ENCODE measurements at places on chromosomes 13 and 19.

GRCh38 chr19:28656644-28657043, 556.3 kb downstream of the UQCRFS1 start:
- DNase-seq, result no peak

- DNase-seq, result no peak
Observed at GRCh38 chr19:55251341-55252081, 7.3 kb downstream of the PPP6R1 start.

- DNase-seq, result no peak
Observed at GRCh38 chr13:51557875-51558612, 26.2 kb upstream of the WDFY2 start.

GRCh38 chr19:45170146-45171106, 7.6 kb downstream of the TRAPPC6A start:
- no peak for DNase-seq

- DNase-seq, result no peak
Observed at GRCh38 chr19:45293682-45294081, 29.0 kb downstream of the CKM start.

- DNase-seq, result no peak
Observed at GRCh38 chr13:49563516-49563915, 21.8 kb downstream of the RCBTB1 start.

GRCh38 chr13:43303033-43303729, 279.8 kb downstream of the DNAJC15 start:
- peak; percentile 66 for DNase-seq

GRCh38 chr19:15866636-15867035, 31.2 kb downstream of the CYP4F2 start:
- DNase-seq, result no peak

DNA sequence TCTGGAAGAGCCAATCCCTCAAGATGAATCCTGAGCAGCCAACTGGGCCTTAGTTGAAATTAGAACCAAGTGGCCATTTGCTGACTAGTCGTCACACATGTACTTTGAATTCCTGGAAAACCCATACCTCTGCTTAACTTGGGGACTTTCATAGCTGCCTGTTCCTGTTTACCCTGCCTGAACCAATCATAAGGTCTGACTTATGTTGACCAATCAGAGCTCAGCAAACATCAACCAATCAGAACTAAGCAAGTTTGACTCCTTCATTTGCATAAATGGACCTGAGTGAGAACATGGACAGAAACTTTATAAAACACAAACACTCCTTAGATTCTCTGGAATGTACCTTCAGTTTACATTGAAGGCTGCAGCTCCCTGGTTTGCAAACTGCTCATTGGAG, 50.8 kb downstream of the LATS2 start:
- no peak for DNase-seq

GRCh38 chr13:82480415-82480814, 1401.9 kb downstream of the SLITRK1 start:
- no peak for DNase-seq

DNA sequence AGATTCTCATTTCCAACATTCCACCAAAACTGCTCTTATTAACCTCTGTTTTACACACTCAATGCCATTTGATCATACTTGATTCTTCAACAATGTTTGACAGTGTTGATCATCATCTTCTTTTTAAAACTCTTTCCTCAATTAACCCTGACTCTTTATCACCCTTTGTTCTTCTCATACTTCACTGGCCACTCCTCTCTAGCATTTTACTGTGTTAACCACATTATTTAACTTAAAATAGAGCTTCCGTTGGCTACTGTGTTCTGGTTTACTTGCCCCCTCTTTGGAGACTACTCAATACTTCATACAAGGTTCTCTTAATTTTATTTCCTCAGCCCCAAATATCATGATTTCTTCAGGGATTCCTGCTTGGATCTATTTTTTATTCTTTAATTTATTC, 121.1 kb upstream of the SPRY2 start:
- DNase-seq, result no peak

- no peak for DNase-seq
Observed at GRCh38 chr19:40149501-40149900, 41.7 kb upstream of the MAP3K10 start.

GRCh38 chr13:80314711-80315653, 25.9 kb downstream of the SPRY2 start:
- DNase-seq, result no peak

GRCh38 chr19:33220115-33220514, 5.5 kb downstream of the SLC7A10 start:
- DNase-seq, result no peak

DNA sequence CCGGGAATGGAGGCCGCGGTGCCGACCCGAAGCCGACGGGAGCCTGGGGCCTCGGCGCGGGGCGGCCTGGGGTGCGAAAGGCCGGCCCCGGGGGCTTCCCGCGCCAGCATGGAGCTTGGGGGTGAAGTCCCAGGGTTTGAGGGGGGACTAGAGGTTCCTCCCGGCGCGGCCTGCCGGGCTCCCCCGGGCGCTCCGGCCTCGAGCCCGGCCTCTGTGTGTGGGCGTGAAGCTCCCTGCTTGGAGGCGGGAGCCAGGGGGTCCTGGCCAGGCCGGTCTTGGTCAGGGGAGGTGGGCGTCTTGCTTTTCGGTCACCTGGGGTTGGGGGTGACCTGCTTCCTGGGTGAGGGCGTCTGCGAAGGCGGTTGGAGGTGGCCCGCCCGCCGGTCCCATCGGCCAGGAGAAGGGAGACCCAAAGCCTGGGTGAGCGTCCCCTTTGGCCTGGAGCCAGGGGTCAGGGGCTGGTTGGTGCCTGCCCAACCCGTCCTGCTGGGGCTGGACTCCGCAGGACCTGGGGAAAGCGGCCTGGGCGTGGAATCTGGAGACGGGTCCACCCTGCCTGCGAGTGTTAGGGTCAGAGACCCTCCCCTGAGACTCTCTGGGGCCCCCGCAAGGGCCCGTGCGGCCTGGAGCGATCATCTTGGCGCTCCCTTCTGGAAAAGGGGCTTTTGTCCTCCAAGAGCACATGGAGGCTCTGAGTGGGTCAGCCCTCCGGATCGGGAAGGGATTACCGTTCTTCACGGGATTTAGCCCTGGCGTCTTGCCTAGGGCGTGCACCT, 535 bp downstream of the BSG start:
- peak; percentile 18 for DNase-seq

DNA sequence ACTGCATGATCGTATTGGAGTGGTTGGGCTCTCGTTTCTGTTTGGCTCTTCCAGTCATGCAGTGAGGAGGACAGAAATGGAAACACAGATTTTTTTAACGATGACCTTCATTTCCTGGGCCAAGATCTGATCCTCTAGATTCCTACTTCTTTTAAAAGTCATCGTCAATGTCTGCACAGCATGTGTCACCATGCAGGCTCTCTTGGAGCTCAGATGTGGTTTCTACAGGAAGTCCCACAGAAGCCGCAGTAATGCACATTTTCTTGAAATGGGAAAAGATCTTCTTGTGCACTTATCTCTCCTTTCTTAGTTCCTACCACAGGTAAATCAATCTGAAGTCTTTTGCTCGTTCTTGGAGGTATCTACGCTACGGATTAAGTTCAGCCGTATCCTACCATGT, 626.9 kb downstream of the EFNB2 start:
- DNase-seq, result no peak

DNA sequence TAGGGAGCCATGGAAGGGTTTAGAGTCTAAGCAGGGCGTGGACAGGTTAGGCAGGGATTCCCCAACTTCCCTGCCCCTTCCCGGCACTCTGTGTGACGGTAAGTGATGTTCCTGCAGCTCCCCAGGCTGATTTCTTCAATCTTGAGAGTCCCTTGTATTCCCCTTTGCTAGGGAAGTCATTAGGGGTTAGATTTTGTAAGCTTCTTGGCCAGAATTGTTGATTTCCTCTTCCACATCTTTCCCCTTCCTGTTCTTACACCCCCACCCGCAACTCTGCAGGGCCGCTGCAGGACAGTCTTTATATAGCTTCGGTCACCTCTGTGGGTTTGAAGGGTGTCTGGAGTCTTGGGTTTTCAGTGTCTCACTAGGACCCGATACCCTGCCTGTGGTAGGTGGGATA, 10.6 kb upstream of the ADGRE1 start:
- DNase-seq, result no peak

GRCh38 chr13:35830850-35831450, 300.2 kb downstream of the DCLK1 start:
- no peak for DNase-seq

DNA sequence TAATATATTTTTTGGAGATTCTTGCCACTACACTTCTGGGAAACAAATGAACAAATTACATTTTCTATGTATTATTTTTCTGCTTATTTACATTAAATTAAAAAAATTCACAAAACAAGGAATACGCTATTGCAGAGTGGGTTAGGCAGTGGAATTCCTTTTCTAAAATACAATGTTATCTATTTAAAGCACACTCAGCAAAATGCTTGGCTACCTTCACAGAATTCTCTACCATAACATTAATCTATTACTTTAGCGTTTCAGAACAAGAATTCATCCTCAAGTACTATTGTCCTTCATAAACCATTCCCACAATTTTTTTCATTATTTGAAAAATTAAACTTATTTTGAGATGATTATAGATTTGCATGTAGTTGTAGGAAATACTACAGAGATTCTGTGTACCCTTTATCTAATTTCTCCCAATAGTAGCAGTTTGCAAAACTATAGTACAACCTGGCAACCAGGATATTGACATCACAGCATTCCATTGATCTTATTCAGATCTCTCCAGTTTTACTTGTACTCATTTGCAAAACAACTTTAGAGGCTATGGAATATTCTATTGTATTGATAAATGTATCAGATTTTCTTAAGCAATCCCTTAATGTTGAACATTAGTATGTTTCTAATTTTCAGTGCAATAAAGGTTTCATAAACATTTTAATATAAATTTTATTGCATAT, 120.9 kb downstream of the DLEU7 start:
- DNase-seq, result no peak

DNA sequence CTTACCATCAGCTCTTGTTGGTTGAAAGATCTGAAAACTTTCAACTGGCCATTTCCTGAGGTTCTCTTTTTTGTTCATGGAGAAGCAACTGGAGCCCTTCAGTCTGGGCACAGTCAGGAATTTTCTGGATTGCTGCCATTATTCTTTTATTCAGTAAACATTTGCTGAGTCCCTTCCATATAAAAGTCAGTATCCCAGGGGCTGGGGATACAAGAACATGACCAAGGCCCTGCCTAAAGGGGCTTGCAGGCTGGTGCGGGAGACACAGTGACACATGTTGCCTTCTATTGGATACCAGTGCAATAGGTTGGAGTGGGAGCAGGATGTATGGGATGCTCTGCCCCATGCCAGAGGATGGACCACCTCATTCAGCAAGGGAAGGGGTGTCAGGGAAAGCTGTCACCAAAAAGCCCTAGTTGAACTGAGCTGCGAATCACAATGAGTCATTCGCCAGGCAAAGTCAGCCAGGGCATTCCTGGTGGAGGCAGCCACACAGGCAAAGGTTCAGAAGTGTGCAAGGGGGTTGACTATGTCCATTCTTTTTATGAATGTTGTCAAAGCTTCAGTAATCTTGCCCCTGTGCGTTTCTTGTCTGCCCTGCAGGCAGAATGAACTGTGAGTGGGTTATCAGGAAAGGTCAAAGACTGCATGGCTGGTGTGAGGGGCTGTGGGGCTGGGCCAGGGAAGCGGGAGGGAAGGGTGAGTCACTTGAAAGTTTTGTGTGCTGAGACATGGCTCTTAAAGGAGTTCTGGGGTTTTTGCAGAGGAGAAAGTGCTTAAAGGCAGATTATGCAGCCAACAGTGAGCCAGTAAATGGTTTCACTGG, 395.9 kb downstream of the KCNRG start:
- no peak for DNase-seq

DNA sequence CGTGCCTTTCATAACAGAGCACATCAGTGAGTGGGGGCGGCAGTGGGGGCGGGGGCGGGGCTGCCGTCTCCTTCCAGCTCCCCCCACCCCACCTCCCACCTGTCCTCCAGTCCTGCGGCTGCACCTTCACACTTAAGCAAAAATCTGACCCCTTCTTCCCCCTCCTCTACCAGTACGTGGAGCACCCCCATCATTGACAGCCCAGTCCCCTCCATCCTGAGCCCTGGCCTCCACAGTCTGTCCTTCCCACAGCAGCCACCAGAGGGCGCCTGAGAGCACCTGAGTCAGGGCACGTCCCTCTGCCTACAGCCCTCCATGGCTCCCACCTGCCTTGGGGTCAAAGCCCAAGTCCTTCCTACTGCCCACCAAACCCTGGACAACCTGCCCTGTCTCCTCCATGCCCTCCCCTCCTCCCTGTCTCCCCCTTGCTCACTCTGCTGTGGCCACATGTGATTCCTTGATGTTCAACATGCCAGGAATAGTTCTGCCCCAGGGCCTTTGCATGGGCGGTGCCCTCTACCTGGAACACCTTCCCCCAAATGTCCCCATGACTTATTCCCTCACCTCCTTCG, 4.0 kb downstream of the EBI3 start:
- DNase-seq, result no peak

DNA sequence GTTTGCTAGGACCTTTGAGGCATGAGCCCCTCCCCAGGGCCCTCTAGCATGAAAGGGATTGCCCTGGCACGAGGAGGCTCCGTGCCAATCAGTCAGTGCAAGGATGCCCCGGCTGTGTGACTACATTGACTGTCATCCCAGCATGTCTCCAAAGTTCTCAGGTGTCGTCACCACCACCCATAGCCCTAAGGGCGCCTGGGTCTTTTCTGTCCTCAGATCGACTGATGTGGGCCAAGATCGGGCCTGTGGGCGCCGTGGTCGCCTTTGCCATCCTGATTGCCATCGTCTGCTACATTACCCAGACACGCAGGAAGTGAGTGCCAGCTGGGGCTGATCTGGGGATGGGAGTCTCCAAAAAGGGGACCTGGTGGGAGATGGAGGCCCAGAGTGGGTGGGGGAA, 18.4 kb downstream of the MAG start:
- DNase-seq, result no peak

DNA sequence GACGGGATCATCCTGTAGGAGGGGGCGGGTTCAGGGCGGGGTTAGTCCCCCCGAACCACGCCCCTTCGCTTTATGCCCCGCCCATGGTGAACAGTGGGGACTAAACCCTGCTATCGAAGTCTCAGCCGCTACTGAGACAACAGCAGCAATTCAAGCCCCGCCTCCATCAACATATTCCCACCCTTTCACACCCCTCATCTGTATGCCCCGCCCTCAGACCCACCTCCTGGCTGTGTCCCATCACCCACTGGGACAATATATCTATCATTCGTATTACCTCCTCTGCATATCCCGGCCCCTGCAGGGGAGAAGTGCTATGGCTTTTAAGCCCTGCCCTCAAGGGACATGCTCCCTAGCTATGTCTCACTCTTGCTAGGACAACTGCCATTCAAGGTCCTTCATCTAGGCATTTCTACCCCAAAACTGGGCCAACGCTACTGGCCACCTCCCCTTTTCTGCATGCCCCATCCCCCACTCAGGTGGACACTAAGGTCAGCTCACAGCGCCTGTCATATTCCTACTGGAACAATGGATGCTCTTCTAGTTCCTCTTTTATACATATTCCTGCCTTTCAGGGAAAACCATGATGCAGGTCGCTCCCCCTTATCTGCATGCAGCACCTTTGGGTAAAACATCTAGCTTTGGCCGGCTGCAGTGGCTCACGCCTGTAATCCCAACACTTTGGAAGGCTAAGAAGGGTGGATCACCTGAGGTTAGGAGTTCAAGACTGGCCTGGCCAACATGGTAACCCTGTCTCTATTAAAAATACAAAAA, 11.9 kb downstream of the LRFN1 start:
- DNase-seq, result peak; percentile 42

GRCh38 chr13:71606818-71607217, 260.2 kb downstream of the DACH1 start:
- DNase-seq, result peak; percentile 15

GRCh38 chr19:44808463-44809371, at the start of gene BCAM:
TSS of gene BCAM (plus strand) at chr19:44809103. CDS start at chr19:44809125, 22 bp downstream.
- DNase-seq, result peak; percentile 91

- DNase-seq, result no peak
Observed at GRCh38 chr19:40829205-40829604, 21.0 kb downstream of the CYP2A6 start.
